ENCODE measurements at places on chromosomes 11 and 22.

GRCh38 chr11:35376118-35376510 is 43.2 kb downstream of the SLC1A2 start:
- no peak for DNase-seq

GRCh38 chr22:31346255-31346732 is at the start of gene PATZ1:
Gene PATZ1 (minus strand): TSS chr22:31346346. CDS start chr22:31345602, 744 bp downstream.
- DNase-seq = peak; percentile 91

DNA sequence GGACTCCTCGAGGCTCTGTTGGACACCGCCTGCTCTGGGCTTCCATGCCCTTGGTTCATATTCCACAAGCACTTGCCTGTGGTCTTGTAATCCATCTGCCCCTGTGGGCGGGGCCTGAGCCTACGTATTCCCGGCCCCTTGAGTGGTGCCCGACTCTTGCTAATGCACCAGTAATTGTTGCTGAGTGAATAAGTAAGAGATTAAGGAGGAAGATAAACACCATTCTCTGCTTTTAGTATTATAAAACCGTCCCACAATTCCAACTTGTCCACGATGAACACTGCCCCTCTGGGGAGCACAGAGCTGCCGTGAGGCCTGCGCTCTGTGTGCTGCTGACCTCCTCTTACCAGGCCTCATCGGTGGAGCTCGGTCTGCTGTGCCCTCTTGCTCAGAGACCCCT is 50.3 kb downstream of the MICAL2 start:
- DNase-seq = no peak

DNA sequence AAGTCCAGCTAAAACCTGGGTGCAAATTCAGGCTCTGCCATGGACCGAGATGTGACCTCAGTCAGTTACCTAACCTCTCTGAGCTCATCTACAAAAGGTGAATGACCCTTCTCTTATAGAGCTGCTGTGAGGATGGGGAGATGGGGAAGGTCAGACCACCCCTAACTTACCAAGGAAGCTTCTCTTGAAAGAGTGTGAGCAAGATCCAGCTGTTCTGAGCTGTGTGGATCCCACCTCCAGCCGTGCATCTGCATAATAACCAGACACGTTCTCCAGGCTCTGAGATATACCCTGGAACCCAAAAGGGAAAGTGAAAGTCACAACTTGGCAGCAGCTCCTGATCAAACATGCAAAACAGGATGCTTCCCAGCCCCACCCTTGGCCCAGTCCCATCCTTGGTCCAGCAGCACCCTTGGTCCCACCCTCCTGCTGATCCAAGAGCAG is at the start of gene APOL3:
Gene APOL3, minus strand, starts transcription at position 257 of the 444 bp plus-strand sequence. CDS start 11,700 bp downstream, outside the sequence.
- peak; percentile 49 for DNase-seq

DNA sequence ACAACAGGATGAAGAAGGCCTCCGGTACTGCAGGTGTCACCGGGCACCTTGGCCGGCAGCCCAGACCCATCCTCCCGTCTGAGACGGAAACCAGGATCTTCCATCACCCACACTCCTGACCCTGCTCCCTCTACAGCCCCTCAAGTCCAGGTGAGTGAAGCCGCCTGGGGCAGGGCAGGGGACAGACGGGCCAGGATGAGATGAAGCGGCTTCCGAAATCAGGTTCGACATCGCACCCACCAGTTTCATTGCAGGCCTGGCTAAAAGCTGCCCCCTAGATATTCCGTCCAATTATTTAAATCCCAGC is 639.1 kb downstream of the TBC1D22A start:
- no peak for DNase-seq

DNA sequence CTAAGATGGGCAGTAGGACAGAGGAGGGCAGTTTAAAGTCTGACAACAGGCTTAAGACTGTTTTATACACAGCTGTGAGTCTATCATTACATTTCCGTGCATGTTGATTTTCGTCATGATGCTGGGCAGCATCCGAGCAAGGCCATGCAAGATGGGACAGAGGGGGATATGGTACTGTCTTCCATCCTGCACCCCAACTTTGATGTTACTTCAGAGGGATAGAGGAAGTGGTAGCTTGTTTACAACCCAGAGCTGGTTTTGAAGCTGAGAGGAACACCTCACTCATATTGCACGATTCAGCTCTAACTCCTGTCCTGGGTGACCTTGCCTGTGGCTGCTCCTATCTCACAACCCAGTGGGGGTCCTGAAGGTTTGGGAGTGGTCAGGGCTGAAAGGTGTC is 3.0 kb upstream of the SORL1 start:
- no peak for DNase-seq

GRCh38 chr22:23282089-23282501 is 101.8 kb downstream of the BCR start:
- DNase-seq = no peak

GRCh38 chr11:2860636-2861035 is 24.9 kb downstream of the CDKN1C start:
- DNase-seq = no peak

- DNase-seq = no peak
These were observed 57.0 kb upstream of the ADORA2A start for GRCh38 chr22:24370401-24370800.

GRCh38 chr11:10080138-10080537 is 213.9 kb downstream of the SBF2 start:
- no peak for DNase-seq

DNA sequence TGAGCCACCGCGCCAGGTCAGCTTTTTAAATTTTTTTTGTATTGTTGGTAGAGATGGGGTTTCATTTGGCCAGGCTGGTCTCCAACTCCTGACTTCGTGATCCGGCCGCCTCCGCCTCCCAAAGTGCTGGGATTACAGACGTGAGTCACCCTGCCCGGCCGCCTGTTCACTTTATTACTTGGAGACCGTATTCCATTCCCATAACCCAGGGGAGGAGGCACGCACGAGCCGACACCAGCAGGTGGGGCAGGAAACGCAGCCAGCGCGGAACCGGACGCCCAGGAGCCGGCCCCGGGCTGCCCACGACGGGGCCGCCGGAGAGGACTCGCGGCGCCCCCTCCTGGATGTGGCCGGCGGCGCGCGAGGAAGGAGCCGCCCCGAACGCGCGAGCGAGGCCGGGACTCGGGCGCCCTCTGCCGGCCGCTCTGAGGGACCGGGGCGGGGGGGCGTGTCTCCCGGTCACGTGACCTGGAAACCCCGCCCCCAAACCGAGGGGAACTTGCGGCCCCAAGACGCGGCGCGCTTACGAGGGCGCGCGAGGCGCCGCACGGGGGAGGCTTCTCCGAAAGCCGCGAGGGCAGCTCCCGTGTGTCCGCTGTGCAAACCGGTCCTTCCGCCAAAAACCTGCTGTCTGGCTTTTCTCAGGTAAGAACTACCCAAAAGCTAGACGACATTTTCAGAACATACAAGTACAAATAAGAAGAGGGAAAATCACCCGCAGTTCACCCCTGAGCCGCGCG is 11.6 kb upstream of the RNH1 start:
- DNase-seq = peak; percentile 90

GRCh38 chr11:107472966-107473365 is 15.3 kb upstream of the CWF19L2 start:
- DNase-seq = no peak

- DNase-seq = no peak
These were observed 69.9 kb downstream of the BUD13 start for GRCh38 chr11:116702772-116703385.

Measured in hematopoietic multipotent progenitor cell treated with erythropoietin and hydrocortisone succinate and interleukin-3 and kit ligand, for 6 days (in vitro differentiated cells).